ENCODE measurements at places on chromosomes 7 and 10.
A peak's percentile ranks its signal among the peaks of the same experiment; 100 is the strongest.

DNA sequence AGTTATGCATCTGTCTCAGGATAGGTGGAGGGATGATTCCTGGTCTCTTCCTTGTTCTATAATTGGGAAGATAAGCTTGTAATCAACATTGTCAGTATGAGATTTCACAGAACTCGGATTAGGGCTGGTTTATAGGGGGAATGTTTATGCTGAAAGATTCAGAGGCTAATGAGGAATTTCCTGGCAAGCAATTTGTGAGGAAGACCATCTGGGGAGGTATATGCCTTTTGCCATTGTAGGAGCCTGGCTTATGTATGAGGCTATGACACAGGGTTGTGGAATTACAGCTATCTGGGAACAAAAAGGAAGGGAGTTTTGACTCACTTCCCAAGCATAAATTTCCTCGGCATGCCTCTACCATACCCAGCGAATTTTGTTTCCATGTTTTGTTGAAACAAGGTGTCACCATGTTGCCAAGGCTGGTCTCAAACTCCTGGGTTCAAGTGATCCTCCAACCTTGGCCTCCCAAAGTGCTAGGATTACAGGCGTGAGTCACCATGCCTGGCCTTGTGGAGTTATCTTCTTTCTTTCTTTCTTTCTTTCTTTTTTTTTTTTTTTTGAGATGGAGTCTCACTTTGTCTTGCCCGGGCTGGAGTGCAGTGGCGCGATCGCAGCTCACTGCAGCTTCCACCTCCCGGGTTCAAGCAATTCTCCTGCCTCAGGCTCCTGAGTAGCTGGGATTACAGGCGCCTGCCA, 1.6 kb upstream of the COPS6 start:
- DNase-seq = no peak

- DNase-seq = no peak
Measured at GRCh38 chr7:102050864-102051460, 233.5 kb downstream of the CUX1 start.

DNA sequence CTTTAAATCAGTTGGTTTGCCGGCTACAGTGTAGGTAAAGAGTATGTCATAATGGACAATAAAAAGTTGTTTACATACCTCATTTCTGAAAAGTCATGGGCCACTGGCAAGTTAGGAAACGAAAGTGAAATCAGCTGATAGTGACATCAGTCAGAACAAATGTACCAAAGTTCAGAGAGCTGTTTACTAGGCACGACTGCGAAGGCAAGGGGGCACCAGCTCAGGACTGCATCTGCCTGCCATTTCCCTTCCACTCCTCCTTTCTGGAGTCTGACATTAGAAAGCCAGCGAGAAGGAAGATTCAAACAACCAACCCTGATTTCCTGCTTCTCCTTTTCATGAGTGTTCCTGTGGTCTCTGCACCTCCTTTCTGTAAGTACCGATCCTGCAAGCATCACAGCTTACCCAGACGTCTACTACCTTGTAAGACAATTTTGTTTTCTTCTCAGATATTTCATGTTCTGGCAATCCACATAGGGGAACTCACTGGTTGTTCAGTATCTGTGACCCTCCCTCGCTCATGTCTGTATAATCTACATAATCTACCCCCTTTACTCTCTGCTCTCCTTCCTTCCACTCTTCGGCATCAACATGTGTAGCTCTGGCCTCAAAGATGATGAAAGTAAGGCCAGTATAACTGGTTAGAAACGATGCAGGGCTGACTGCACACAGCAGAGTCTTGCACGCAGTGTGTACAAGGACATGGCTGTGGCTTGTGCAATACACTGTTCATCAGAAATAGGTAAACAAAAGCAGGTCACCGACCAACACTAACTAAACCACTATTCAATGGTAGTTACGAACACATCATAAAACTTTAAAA, at the start of gene TMEM140:
TMEM140 (plus strand) TSS at position 174 of the 823 bp plus-strand sequence. CDS start 16,370 bp downstream, outside the sequence.
- no peak for DNase-seq

- DNase-seq = no peak
Measured at GRCh38 chr10:130500261-130501000, 364.2 kb downstream of the GLRX3 start.

- no peak for DNase-seq
Measured at GRCh38 chr7:122161628-122162027, 17.6 kb upstream of the AASS start.

DNA sequence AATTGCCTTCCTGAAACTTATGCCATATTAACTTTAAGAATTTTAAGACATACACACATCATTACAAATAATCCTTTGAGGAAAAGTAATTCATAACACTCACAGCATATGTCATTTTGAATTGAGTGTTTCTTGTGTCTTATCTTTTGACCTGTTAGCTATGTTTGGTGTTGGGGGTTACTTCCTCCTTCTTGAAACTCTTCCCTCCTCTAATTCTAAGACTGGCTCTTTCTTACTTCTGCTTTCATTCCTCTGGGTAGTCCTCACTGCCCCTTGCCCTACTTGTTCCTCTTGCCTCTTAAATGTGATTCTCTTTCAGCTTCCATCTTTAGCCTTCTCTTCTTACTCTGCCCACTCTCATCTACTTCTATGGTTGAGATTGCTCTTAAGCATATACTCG, 28.3 kb upstream of the PIP4K2A start:
- no peak for DNase-seq

GRCh38 chr7:142612237-142612881, 136.9 kb upstream of the PRSS1 start:
- DNase-seq = no peak

- DNase-seq = no peak
Measured at GRCh38 chr10:7301006-7301778, 109.6 kb downstream of the SFMBT2 start.

GRCh38 chr7:128071376-128071775, 40.1 kb upstream of the LRRC4 start:
- no peak for DNase-seq

DNA sequence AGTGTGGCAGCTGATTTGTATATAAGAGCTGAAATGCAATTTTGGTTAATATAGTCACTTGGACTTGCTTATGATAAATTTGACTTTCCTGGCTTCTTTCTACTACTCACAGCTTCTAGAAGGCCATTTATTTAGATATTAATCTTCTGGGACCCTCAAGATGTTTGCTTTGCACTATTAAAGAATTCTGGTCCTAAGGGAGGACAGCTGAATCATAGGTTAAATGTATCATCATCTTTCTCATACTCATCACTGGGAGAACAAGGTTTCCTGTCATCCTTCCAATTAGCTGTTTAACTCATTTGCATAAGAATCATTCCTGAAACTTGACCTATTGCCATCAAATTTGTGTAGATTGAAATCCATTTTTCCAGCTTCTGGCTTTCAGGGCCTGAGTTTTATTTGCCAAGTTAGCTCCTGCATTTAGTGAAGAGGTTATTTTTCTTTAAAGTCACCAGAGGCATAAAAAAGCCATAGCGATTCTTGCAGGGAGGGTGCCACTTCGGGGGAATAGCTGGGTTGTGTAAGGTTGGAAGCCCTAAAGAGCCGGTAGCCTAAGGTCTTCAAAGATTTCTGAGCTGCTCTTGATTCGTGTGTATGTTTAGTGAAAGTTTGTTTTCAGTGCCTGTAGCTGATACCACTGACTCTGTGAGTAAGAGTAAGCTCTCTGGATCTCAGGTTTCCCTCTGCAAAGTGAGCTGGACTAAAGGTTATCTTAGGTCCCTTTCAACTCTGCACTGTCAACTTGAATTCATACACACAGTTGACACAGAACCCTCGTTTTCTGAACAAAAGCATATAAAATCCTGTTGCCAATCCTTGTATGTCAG, 4.3 kb downstream of the MAP3K8 start:
- DNase-seq = no peak

- no peak for DNase-seq
Measured at GRCh38 chr7:16354573-16354972, 66.8 kb downstream of the CRPPA start.

DNA sequence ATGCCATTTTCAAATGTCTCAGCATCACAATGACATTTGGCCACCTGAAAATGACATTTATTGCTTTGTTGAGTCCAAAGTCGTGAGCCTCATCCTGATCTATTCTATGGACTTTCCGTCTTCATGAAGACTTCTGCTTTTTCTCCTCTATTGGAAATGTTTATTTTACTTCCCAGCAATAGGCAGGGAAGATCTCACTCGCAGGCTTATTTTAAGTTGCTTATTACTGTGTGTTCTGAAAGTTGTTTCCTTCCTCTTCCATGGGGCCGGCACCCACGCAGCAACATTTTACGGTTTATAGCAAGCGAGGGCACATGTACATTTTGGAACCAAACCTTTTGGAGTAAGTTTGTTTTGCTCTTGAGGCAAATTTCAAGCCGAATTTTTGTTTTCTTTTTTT, 221.0 kb upstream of the KLF6 start:
- no peak for DNase-seq

DNA sequence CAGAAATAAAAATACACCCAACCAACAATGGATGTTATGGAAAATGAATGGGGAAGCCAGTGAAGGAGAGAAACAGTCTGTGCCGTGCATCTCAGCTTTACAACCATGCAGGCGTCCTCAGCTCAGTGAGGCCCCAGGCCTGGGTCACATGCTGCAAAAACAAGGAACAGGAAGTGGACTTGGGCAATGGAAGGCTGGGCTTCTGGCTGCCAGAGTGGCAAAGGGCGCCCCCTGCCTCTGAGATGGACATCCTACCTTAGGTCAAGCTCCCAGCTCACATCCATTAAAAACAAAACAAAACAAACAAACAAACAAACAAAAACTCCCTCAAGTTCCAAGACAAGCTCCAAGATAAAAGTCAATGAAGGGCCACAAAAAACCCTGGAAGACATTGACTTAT, 54.7 kb upstream of the AFAP1L2 start:
- DNase-seq = peak; percentile 16

DNA sequence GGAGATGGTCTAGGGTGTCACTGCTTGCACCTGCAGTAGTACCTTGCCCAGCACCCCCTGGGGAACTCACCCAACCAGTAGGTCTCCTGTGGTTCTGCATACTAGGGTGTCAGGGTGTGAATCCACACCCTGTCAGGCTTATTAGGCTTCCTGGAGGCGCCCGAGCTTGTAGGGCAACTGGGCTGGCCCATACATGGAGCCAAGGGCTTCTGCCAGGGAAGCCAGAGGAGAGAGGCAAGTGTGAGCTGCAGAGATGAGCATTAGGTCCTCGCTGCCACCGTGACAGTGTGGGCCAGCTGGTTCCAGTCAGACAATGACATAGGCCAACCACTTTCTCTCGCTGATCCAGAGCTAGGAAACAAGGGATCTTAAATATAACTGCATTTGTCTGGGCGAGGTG, 11.2 kb downstream of the MXI1 start:
- DNase-seq = no peak

DNA sequence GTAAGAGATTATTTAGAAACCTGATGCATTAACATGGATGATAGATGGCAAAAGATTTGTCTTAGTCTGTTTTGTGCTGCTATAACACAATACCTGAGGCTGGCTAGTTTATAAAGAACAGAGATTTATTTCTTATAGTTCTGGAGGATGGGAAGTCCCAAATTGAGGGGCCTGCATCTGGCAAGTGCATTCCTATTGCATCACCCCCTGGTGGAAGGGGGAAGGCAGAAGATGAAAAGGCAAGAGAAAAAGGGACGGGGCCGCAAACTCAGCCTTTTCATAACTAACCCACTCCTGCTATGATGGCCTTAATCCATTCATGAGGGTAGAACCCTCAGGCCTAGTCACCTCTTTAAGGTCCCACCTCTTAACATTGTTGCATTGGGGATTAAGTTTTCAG, 153.4 kb upstream of the LRGUK start:
- DNase-seq = no peak

DNA sequence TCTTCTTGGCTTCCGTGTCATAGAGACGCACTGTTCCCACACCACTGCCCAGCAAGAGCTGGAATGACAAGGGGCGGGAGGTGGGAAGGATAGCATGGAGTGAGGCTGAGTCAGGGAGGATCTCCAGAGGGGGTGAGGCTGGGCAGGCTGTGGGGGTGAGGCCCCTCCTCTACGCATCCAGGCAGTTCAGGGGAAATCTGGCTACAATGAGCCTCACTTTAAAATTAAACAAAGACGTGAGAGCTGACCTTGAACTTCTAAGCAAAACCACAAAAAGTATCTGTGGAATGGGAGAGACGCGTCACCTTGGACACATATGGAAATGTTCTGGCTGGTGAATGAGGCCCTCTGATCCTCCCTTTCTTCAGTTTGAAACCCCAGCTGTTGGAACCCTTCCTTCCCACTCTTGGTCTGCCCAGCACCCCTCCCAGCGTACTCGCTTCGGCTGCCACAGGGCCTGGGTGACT, 17.7 kb downstream of the WDR91 start:
- DNase-seq = no peak

DNA sequence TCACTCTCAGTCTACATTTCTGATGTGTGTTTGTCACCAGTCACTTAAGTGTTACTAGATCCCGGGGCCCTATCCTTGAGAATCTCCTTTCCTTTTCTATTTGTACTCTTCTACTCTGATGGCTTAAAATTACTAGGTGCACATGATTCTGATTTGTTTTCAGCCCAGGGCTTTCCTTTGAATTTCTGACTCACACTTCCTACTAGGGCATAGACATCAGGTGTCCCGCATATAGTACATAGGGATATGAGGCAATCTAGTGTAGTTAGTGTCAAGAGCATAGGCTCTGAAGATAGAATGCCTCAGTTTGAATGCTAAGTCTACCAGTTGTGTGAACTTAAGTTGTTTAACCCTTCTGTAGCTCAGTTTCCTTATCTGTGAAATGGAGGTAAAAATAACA, 49.4 kb upstream of the LRRN3 start:
- DNase-seq = no peak

- no peak for DNase-seq
Measured at GRCh38 chr7:71429083-71429482, 297.1 kb downstream of the GALNT17 start.

- no peak for DNase-seq
Measured at GRCh38 chr7:96308253-96308949, 13.5 kb downstream of the SLC25A13 start.

- DNase-seq = no peak
Measured at GRCh38 chr10:132789659-132790148, 3.8 kb upstream of the NKX6-2 start.

DNA sequence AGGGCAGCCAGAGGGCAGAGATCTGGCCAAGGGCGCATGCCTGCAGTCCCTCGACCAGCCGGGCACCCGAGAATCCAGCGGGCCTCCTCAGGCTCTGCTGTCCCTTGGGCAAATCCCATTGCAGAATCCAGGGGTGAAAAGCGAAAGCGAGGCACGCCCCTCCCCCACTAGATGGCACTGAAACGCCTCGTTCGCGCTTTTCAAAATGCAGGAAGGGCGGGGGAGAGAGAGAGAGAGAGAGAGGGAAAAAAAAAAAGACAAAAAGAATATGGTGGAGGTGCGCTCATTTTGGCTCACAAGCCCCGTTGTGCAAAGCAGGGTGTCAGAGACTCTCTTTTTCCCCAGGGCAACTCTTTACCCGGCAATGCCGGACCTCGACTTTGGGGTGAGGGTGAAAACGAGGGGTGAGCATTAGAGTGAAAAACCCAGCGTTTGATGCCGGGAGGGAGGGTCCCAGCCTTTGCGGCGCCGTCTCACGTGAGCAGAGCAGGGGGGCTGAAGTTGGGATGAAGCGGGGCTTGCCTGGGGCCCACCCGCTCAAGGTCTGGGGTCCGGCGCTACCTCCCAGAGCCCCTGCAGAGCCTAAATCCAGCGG, 2.5 kb upstream of the TMEM178B start:
- DNase-seq = peak; percentile 80

DNA sequence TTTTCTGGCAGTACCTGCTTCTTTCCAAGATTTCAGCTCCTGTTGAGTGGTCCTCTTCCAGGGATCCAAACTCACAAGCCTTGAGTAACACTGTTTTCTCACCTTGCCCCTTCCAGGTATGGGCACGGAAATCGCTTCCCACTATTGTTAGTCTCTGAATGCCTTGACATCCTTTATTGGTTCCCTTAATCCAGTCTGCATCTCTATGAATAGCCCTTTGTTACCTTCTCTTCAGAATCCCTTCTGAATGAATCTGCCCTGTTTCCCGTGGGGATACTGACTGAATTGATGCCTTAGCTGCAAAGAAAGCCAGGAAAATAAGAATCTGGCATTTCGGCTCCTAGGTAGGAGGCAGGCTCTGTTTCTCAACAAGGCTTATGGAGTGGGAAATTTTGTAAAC, 467.7 kb downstream of the PLXNA4 start:
- no peak for DNase-seq
